ENCODE measurements at places on chromosomes 6 and 20. TPM values are rescaled to one million over a fixed set of nuclear protein-coding genes. Genes with fewer than 3 reads are reported as not detected.
A peak's percentile ranks its signal among the peaks of the same experiment; 100 is the strongest.

DNA sequence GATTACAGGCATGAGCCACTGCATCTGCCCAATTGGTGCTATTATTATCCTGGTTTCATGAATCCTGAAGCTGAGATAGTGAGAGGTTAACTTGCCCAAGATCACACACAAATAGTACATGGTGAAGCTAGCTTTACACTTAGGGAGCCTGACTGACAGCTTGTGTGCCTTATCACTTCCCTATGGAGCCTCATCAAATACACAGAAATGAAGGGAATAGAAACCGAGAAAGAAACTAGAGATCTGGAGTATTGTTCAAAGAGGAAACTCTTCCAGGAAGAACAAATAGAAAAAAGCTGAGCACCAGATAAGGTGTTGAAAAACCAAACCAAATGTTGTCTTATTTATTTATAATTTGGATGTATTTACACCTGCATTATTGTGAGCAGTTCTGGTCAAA lies 155.0 kb upstream of the CITED2 start:
- no peak overlapping the region for H3K27ac ChIP-seq
- no peaks in the 10 kb centered on the region for H3K4me1 ChIP-seq
- no peaks in the 10 kb centered on the region for H3K27me3 ChIP-seq
- no peaks in the 10 kb centered on the region for H3K36me3 ChIP-seq
- no peak for DNase-seq

DNA sequence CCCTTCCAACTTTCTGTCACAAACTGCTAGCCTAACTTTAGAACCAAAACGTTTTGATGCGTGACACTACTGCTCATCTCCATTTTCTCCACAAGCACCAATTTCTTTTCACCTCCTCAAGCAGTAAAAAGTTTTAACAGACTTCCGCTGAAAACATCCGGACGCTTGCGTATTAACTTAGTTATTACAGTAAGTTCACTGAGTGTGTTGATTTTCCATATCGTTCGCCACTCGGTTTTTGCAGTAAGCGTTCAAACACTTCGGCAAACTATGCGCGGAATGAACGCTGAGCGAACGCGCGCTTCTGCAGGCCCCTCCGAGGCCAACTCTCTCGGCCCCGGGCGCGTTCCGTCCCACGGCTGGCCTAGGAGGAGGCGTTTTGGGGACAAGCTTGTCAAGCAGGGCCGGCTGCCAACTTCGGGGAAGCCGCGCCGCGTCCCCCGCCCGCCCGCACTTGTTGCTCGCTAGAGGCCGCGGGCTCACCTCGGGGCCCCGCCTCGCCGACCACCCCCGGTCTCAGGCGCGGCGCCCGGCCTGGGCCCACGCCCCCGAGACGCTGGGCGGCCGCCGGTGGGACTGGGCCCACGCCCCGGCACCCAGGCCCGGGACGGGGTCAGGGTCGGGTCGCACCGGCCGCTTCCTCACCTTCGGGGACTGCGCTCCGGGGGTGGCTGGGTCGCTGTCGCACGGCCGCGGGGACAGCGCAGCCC lies 945 bp downstream of the PHF10 start:
- peaks cover 31% of the 10 kb centered on the region for H3K4me1 ChIP-seq
- H3K27ac ChIP-seq = peak overlapping the region; percentile 7
- peak overlapping the region; percentile 93 for H3K4me3 ChIP-seq
- no peaks in the 10 kb centered on the region for H3K27me3 ChIP-seq
- DNase-seq = peak; percentile 81

Gene BTNL2
- not detected for total RNA-seq

DNA sequence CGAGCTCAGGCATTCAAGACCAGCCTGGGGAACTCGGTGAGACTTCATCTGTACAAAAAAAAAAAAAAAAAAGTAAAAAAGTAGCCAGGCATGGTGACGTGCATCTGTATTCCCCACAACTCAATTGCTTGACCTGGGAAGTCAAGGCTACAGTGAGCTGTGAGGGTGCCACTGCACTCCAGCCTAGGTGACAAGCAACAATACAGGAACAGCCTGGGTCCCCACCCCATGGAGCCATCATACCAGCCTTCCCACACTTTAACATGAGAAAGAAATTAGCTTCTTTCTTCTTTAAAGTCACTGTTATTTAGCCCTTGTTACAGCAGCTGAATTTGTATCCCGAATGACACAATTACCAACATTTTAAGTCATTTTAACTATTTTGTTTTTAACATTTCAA lies 56.1 kb downstream of the SCML4 start:
- H3K4me3 ChIP-seq = no peak overlapping the region
- DNase-seq = no peak
- no peak overlapping the region for H3K27ac ChIP-seq
- no peaks in the 10 kb centered on the region for H3K27me3 ChIP-seq

GRCh38 chr6:7546020-7546369 lies 4.5 kb downstream of the DSP start:
- no peaks in the 10 kb centered on the region for H3K36me3 ChIP-seq
- no peak overlapping the region for H3K4me3 ChIP-seq
- no peak for DNase-seq
- peaks cover 41% of the 10 kb centered on the region for H3K4me1 ChIP-seq
- H3K27ac ChIP-seq = no peak overlapping the region

Gene DEFB132
- not detected for total RNA-seq

Gene CYP39A1
- total RNA-seq = 7.1 TPM

DNA sequence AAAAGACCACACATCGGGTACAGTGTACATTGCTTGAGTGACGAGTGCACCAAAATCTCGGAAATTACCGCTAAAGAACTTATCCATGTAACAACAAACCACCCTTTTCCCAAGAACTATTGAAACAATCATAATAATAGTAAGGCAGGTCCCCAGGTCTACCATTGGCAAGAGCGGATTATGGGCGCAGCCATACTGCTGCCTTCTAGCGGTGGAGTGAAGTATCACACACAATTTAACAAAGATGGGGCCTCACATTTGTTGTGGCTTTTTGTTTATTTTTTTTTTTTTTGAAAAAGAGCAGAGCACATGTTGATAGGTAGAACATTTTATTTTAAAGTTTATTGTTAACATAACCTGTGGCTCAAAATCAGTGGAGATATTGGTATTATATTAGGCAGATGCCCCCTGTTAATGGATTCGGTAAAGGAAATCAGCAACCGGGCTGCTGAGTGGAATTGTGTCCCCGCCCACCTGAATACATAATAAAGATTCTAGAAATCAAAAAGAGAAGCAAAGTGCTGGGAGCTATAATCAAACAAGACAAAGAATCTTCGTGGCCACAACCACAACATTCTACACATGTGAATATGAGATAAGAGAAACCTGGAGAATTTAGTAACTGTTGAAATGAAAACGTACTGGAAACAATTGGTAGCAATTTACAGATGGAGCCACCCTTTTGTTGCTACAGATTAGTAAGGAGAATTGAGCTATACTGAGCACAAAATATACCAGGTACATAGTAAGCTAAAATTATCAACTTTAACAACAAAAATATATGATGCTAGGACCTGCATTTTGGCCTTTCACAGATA lies 94.2 kb upstream of the EXOC2 start:
- H3K4me3 ChIP-seq = no peak overlapping the region
- H3K4me1 ChIP-seq = no peaks in the 10 kb centered on the region
- peak; percentile 20 for DNase-seq

- DNase-seq = no peak
- no peaks in the 10 kb centered on the region for H3K36me3 ChIP-seq
- H3K4me1 ChIP-seq = peaks cover 16% of the 10 kb centered on the region
- no peaks in the 10 kb centered on the region for H3K27me3 ChIP-seq
- H3K27ac ChIP-seq = no peak overlapping the region
- no peak overlapping the region for H3K4me3 ChIP-seq
Measured at GRCh38 chr6:47653706-47654105, 44.7 kb upstream of the ADGRF4 start.

- peak overlapping the region; percentile 39 for H3K27ac ChIP-seq
- H3K4me3 ChIP-seq = no peak overlapping the region
- DNase-seq = peak; percentile 66
- H3K4me1 ChIP-seq = peaks cover 58% of the 10 kb centered on the region
- no peaks in the 10 kb centered on the region for H3K27me3 ChIP-seq
- no peaks in the 10 kb centered on the region for H3K36me3 ChIP-seq
Measured at GRCh38 chr20:57282670-57283361, 16.4 kb upstream of the BMP7 start.

Gene TP53TG5
- total RNA-seq = not detected

GRCh38 chr6:1820714-1821113 lies 211.0 kb downstream of the FOXC1 start:
- H3K4me3 ChIP-seq = no peak overlapping the region
- no peaks in the 10 kb centered on the region for H3K27me3 ChIP-seq
- H3K36me3 ChIP-seq = no peaks in the 10 kb centered on the region
- H3K4me1 ChIP-seq = peaks cover 8% of the 10 kb centered on the region
- H3K27ac ChIP-seq = no peak overlapping the region
- no peak for DNase-seq

GRCh38 chr20:6492271-6493055 lies 275.0 kb upstream of the BMP2 start:
- no peak overlapping the region for H3K27ac ChIP-seq
- peaks cover 4% of the 10 kb centered on the region for H3K4me1 ChIP-seq
- no peaks in the 10 kb centered on the region for H3K36me3 ChIP-seq
- no peak overlapping the region for H3K4me3 ChIP-seq
- H3K27me3 ChIP-seq = no peaks in the 10 kb centered on the region
- DNase-seq = no peak

- no peaks in the 10 kb centered on the region for H3K27me3 ChIP-seq
- DNase-seq = no peak
- no peak overlapping the region for H3K4me3 ChIP-seq
- no peaks in the 10 kb centered on the region for H3K36me3 ChIP-seq
- H3K4me1 ChIP-seq = peaks cover 1% of the 10 kb centered on the region
Measured at GRCh38 chr6:163952005-163952404, 537.5 kb downstream of the QKI start.

Gene GRIK2
- 1.5 TPM for total RNA-seq

Gene FAM83B
- 5.3 TPM for total RNA-seq

Gene SMPD2
- total RNA-seq = 11.5 TPM

DNA sequence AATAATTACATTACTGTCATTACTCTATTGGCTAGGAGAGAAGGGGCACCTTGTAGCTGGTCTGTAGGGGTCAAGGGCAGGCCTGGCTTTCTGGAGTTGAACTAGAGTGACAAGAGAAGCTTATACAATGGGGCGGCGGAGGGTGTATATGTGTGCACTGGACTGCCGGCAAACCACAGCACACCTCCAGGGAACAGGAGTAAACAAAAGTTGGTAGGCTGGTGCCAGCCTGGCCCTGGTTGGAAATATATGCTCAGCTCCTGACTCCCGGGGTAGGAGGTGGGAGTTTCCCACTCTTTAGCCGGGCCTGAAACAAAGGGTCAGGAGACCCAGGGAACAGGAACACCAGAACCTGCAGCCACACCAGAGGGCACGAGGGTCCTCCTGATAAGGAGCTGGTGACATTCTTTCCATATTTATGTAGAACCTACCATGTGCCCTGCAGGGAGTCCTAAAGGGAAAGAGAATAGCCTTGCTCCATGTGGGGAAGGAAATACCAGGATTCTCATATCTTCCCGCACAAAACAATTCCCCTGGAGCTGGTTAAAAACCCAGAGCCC lies 5.1 kb downstream of the C6orf132 start:
- H3K4me1 ChIP-seq = peaks cover 52% of the 10 kb centered on the region
- H3K27ac ChIP-seq = peak overlapping the region; percentile 17
- H3K27me3 ChIP-seq = peaks cover 37% of the 10 kb centered on the region
- DNase-seq = no peak
- H3K4me3 ChIP-seq = peak overlapping the region; percentile 26

Gene C6orf52
- total RNA-seq = 2.9 TPM

GRCh38 chr6:116512111-116512559 lies 696 bp downstream of the CALHM5 start:
- no peak for DNase-seq
- no peaks in the 10 kb centered on the region for H3K36me3 ChIP-seq
- H3K4me3 ChIP-seq = no peak overlapping the region
- no peaks in the 10 kb centered on the region for H3K27me3 ChIP-seq

- no peak overlapping the region for H3K27ac ChIP-seq
- no peaks in the 10 kb centered on the region for H3K36me3 ChIP-seq
- H3K4me3 ChIP-seq = no peak overlapping the region
- DNase-seq = no peak
- H3K27me3 ChIP-seq = no peaks in the 10 kb centered on the region
Measured at GRCh38 chr20:62168061-62168460, 14.8 kb upstream of the MTG2 start.
